IMR-90 (cell line): ENCODE measurements at places on chromosomes 1 and 21.
A peak's percentile ranks its signal among the peaks of the same experiment; 100 is the strongest.

GRCh38 chr1:30782361-30783255 lies 25.0 kb upstream of the LAPTM5 start:
- peak; percentile 45 for DNase-seq

DNA sequence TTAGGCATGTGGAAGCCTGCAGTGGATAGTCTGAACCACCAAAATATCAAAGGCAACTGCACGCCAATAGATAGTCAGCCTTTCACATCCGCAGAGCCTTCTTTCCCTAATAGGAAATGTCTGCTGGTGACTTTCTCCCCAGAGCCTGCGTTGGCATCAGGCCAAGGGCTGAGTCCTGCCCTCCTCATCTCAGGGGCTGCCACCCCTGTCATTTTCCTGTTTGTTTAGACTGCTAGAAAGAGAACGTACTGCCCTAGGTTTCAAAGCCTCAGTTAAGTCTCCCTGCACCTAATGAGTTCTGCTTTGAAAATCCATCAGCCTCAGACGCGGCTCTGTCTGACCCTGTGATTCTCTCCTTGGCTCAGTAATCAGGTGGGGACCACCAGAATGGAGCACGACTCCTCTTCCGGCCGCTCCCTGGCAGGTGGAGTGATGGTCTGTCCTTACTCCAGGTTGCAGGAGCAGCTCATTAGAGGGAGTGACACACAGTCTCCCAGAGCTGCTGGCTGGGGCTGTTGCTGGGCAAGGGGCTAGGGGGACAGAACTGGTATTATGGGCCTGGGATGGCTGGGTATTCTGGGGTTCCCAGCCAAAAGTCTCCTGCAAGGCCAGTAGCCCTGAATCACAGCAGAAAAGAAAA lies 27.3 kb downstream of the STUM start:
- DNase-seq: no peak

GRCh38 chr1:15722836-15723532 lies 13.1 kb upstream of the SLC25A34 start:
- DNase-seq: no peak

GRCh38 chr21:30340714-30341573 lies 3.5 kb upstream of the KRTAP27-1 start:
- DNase-seq: peak; percentile 10

- peak; percentile 73 for DNase-seq
Observed at GRCh38 chr1:226723657-226724532, 15.2 kb downstream of the ITPKB start.

GRCh38 chr21:41402231-41402630 lies 23.8 kb upstream of the MX1 start:
- DNase-seq: no peak

DNA sequence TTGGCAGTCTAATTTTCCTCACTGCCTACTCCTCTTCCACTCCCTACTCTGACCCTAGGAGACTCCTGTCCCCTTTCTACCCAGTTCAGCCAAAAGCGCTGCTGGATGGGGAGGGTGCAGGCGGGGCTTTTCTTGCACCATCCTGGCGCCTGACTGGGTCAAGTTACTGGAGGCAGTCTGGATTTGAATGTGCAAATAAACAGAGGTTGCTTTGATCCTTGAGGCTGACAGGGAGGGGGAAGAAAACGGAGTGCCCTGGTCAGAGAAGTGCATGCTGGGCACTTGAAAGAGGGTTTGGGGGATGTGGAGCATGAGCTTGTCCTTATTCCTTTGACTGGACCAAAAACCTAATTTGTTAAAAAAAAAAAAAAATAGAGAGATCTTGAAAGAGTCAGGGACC lies 76.8 kb upstream of the SOX13 start:
- DNase-seq: no peak

DNA sequence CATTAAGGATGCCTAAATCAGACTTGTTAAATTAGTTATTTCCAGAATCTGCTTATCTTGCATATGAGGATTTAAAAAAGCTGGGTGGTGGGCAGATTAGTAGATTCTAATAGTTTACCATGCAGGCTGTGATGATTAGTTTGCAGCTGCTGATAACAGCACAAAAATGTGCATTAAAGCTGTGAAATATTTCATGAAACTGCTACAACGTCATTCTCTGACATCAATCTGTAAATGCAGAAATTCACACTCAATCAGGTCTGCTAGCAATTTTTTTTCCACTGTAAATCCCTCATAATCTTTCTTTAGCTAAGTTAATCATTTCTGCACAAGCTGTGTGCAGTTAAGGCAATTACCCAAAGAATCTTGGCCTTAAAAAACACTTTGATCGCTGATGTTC lies 9.3 kb upstream of the RPE65 start:
- DNase-seq: no peak

DNA sequence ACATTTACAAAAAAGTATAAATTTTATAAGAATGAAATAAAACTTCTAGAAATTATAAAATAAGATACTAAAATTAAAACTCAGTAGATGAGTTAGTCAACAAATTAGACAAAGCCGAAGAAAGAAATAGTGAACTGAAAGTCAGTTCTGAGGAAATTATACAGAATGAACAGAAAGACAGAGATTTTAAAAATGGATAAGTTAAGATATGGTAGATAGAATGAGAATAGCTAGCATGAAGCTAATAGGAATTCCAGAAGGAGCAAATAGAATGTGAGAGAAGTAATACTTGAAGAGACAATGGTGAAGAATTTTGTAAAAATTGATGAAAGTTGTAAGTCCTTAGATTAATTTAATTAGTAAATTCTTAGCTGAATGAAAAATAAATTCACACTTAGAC lies 430.4 kb upstream of the RUNX1 start:
- no peak for DNase-seq

GRCh38 chr1:93816970-93817678 lies 61.9 kb downstream of the DNTTIP2 start:
- DNase-seq: peak; percentile 85

- DNase-seq: no peak
Observed at GRCh38 chr21:37659874-37660273, 256.4 kb downstream of the KCNJ6 start.

DNA sequence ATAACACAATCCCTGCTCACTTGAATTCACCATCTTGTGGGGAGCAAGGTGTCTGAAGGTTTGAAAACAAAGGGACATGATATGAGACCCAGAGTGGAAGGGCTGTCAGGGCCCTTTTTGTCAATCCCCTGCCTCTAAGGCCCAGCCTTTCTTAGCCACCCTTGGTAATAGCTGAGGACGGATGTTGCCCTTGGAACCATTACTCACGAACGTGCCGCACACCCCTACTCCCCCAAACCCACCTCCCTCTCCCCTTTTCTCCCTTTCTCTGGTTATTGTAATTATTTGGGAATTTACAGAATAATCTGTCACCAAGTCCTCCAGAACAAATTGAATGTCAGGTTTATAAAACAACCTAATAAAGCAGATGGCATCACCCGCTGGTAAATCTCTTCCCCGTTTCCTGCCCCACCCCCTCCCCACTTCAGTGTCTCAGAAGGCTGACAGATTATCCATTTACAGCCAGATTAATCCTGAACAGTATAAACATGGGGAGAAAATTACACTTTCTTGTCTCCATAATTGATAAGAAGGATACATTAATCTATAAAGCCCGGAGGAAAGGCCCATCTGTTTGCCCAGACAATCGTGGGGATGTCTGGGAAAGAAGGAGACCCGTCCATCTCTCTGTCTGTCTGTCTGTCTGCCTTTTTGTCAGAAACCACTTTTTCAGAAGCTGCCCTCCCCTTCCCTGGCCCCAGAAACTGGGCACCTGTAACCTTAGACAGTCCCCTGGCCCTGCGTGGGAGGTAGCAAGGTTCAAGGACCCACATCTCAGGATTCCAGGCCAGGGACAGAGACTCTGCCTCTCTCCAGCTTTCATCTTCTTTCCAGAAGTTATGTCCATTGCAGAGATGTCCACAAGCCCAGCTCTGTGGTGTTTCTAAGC lies 60.6 kb upstream of the CD34 start:
- no peak for DNase-seq

- no peak for DNase-seq
Observed at GRCh38 chr1:156692441-156692924, 12.9 kb downstream of the CRABP2 start.

- DNase-seq: peak; percentile 75
Observed at GRCh38 chr1:198932351-198932991, 293.6 kb downstream of the PTPRC start.

DNA sequence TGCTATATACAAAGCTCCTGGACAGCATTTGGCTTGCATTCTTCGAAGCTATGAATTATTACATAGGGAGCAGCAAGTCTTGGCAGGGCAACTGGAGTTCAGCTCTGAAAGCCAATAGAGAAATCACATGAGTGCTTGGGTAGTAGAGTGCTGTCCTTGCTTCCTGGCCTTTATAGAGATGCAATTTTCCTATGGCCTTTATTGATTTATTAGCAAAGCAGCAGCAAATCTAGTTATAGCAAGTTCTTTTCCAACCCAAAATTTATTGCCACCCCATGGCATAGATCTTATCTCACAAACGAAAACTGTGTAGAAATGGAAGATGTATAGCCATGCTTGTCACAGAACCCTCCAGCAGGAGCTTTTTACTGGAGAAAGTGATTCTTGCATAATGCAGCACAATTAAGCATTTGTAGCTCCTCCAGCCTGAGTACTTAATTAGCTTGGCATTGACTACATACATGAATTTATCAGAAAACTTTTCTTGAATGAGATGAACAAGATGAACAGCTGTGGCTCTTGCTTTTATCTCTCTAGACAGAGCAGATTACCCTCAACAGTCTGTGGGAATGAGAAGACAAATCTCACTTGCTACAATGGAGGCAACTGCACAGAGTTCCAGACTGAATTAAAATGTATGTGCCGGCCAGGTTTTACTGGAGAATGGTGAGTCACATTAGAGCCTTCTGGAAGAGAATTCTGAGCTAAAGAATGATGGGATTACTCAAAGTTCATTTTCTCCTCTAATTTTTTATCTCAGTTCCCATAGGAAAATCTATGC lies 170.1 kb downstream of the CRB1 start:
- peak; percentile 17 for DNase-seq

DNA sequence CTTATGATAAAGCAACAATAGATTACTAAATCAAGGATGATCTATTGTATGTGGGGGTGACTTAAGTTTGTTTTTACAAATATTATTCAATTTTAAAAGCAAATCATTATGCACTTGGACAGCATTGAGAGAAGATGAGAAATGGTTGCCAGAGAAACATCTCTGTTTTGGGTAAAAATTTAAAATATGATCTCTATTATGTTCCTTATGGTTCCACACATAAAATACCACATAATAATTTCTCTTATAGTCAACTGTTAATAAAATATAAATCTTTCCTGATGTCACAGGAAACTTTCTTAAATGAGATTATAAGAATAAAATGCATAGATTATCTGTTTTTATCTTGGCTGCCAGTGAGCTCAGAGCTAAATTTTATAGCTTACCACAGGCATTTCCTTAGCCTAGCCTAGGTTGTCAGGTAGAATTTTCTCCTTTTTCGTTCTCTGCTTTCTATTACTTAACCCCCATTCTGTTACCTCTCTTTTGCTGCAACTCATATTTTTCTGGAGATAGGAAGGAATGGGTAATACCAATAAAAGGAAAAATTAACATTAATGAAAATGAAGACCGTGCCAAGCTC lies 109.7 kb downstream of the TGFB2 start:
- no peak for DNase-seq

DNA sequence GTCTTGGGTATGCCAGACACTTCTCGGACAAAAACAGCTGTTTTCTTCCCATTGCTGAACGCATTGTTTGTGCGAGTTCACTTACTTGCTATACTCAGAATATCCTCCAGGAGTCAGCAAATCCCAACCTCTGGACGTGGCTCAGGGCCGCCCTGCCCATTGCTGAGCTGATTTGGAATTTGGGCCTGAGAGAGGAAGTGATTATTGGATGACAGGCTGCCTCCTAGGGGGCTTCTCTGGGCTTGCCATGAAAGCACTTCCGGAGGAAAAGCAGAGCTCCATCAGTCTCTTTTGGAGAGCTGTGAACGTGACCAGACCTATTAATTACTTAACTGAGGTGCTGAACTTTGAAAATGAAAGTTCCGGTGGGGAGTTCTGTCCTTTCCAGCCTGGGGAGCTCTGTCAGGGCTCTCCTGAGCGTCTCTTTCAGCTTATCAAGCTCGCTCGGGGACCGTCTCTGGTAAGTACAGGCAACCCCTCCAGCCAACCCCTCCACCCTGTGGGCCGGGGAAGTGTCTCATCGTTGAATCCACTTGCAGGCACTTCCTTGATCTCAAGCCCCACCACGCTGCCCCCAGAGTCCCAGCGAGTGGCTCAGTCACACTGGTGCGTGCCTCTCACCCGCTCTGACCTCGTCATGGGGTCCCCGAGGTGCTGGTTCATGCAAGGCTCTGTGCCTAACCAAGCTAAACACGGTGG lies 76.9 kb downstream of the CLIC6 start:
- peak; percentile 86 for DNase-seq

DNA sequence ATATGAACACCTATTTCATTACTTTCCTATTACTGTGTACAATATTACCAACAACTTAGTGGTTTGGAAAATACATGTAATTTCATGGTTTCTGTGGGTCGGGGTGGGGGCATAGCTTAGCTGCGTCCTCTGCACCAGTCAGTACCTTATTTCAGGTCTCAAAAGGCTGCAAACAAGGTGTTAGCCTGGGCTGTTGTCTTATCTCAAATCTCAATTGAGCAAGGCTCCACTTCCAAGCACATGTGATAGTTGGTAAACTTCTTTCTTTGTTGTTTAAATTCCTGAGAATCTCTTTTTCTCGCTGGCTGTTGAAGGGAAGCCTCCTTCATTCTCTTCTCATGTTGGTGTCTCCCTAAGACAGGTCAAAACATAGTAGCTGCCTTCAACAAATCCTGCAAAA lies 485.4 kb downstream of the AMY1C start:
- no peak for DNase-seq

GRCh38 chr1:103337779-103338178 lies 187.7 kb upstream of the RNPC3 start:
- DNase-seq: no peak

DNA sequence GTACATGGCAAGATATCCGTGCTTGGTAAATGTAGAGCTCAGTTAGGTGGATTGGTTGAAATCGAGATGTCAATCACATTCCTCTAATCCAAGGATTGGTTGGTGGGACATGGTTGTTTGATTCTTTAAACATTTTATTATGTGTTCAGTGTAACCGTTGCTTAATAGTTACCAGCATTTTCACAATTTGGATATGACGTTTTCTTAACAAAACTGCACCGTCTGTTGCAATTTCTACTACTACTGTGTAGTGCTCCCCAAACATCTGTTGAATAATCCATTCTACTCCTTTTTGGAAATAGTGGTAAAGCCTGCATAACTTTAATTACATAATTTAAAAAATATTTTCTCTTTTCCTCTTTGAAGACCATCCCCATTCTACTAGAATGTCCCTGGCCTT lies 16.3 kb downstream of the OR2B11 start:
- no peak for DNase-seq

- no peak for DNase-seq
Observed at GRCh38 chr1:66840929-66841328, 39.9 kb upstream of the INSL5 start.

GRCh38 chr21:40844935-40845334 lies 2.0 kb downstream of the DSCAM start:
- DNase-seq: no peak

- DNase-seq: peak; percentile 95
Observed at GRCh38 chr1:92909321-92909720, 51.9 kb downstream of the DIPK1A start.
